ENCODE measurements at places on chromosomes 4 and X.

- DNase-seq: no peak
Measured at GRCh38 chrX:53357799-53358530, 64.5 kb downstream of the SMC1A start.

- DNase-seq: no peak
Measured at GRCh38 chr4:96407738-96408463, 568.0 kb downstream of the PDHA2 start.

- no peak for DNase-seq
Measured at GRCh38 chr4:159922119-159922518, 819.2 kb downstream of the RAPGEF2 start.

GRCh38 chr4:4659871-4660651 is 118.2 kb upstream of the STX18 start:
- DNase-seq: no peak

DNA sequence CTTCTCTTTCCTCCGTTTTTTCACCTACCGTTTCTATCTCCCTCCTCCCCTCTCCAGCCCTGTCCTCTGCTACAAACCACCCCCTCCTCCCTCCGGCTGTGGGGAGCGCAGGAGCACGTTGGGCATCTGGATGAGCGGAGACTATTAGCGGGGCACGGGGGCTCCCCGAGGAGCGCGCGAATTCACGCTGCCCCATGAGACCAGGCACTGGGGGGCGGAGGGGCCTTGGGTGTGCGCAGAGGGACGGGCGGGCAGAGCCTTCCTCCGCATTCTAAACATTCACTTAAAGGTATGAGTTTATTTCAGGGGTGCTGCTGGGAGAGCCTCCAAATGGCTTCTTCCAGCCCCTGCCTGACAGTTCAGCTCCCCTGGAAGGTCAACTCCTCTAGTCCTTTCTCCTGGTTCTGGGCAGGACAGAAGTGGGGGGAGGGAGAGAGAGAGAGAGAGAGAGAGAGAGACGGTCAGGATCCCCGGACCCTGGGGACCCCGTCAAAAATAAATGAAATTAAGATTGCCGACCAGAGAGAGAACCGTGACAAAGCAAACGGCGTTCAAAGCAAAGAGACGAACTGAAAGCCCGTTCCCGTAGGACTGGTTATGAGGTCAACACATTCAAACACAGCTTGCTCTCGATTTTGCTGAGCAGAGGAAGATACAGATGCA is 5.0 kb downstream of the SHOX start:
- DNase-seq: no peak

GRCh38 chr4:27692158-27692557 is 831.5 kb downstream of the STIM2 start:
- no peak for DNase-seq

- no peak for DNase-seq
Measured at GRCh38 chr4:136699905-136700304, 832.4 kb downstream of the PCDH18 start.

GRCh38 chr4:169810325-169811323 is 52.9 kb upstream of the HPF1 start:
- peak; percentile 20 for DNase-seq

- no peak for DNase-seq
Measured at GRCh38 chrX:2346158-2346557, 154.6 kb downstream of the DHRSX start.

DNA sequence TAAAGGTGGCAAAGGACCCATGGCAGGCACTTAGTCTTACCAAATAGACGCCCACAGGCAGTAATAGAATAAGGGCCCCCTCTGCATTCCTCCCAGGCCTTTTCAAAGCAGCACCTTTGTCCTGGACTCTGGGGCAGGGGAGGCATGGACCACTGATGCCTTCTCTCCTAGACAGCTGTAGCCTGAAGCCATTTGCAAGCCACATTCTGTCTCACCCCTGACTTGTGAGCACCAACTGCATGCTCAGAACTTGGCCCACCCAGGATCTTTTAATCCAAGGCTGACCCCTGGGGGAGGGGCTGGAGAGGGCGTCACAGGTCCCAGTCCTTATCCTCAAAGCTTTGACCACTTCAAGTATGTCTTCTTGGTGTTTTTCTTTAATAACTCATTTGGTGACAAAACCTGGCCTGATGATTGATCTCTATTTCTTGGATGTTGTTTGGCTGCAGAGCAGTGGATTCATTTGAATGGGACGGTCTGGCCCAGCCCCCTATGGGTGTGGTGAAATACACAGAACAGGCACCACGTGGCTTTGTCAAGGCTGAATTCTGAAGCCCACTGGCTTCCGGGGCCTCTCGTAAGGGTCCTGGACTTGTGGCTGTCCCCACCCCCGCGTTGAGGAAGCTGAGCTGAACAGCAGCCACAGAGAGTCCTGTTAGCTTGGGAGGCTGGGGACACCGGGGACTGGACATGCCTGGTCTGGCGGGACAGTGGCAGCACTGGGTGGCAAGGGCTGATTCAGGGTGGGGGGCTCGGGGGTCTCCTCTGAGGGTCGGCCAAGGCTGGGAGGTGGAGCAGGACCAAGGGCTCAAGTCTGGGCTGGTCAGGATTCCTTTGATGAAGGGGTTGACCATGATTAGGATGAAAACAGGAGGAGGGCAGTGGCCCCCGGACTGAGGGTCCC is 36.6 kb downstream of the ADRA2C start:
- no peak for DNase-seq

DNA sequence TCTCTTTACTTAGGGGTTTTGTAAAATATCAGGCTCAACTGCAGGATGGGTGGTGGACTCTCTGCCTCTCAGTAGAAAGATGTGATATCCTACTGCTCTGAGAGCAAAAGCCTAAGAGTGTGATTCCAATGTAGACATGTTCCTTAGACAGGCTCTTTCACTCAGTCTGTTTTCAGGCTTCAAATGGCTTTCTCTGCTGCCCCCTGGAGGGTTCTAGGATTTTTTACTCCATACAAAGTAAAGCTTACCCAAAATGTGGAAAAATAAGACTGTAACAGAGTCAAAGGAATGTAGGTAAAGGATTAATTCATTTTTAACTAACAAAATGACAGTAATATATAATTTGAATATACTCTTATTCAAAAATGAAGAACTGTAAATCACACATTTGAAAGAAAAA is 32.1 kb downstream of the ZGRF1 start:
- no peak for DNase-seq

DNA sequence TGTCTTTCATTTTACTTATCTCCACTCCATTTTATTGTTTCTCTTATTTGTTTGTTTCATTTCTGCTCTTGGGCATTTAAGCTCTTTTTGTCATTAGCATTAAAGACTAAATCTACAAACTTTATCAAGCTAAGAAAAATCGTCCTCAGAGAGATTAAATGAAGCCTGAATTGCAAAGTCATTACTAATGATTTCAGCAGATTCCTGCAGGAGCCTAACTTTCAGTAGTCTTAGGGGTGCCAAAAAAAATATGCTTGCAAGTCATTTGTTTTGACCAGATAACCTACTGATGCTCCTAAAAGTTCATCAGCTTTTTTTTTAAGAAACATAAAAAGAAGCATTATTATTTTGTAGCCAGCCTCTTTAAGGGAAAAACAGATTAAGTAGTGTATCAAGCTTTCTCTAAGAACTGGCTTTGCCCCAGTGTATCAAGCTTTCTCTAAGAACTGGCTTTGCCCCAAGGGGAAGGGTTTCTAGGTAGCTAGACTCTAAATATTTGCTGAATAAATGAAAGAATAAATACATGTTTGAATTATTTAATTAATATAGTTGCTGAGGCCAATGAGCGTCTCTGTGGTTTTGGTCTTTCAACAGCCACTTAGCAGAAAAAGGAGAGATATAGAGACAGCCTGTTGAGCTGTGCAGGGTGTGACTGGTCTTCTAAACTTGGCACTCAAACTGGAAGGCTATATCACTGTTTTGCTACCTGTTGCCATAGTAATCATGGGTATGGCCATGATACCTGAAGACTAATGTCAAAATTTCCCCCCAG is 174.2 kb downstream of the BTC start:
- no peak for DNase-seq

DNA sequence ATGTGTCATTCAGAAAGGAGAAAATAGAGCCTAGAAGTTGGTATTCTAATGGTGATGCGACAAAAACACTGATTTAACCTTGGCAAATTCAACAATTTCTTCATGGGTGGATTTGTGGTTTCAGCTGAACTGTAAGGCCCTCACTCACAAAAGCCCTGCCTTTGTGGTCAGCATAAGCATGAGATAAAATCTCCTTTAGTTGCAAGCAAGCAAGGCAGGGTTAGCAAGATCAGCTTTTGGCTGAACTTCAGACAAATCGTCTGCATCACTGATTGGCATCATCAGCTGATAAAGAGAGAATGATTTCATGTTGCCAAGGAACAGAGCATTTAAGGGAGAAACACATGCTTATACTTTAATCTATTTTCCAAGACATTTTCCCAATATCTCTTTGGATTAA is 2582.2 kb downstream of the PCDH7 start:
- DNase-seq: no peak

DNA sequence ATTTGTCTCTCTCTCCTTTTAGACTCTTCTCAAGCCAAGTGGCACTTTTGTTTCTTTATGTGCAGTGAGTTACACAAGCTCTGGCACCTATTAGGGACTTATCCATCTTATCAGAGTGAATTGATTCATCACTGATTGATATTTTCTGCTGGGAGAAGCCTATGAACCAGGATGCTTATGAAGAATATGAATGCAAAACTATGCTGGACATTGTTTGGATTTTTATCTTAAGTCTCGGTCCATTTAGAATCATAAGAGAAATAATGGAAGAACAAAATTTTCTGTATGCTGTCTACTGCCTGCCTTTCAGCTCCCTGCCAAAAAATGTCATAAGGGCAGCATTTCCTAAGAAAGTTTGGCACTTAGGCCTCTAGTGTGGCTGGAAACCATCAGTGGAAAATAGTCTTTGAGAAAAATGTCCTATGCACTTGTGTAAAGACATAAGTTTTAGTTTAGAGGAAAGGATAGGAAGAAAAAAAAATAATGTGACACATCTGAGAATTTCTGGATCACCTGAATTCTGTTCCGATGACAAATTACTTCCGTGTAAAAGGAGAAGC is 365.7 kb upstream of the MAD2L1 start:
- DNase-seq: no peak

- peak; percentile 21 for DNase-seq
Measured at GRCh38 chr4:133146574-133147241, 2.4 kb upstream of the PCDH10 start.

DNA sequence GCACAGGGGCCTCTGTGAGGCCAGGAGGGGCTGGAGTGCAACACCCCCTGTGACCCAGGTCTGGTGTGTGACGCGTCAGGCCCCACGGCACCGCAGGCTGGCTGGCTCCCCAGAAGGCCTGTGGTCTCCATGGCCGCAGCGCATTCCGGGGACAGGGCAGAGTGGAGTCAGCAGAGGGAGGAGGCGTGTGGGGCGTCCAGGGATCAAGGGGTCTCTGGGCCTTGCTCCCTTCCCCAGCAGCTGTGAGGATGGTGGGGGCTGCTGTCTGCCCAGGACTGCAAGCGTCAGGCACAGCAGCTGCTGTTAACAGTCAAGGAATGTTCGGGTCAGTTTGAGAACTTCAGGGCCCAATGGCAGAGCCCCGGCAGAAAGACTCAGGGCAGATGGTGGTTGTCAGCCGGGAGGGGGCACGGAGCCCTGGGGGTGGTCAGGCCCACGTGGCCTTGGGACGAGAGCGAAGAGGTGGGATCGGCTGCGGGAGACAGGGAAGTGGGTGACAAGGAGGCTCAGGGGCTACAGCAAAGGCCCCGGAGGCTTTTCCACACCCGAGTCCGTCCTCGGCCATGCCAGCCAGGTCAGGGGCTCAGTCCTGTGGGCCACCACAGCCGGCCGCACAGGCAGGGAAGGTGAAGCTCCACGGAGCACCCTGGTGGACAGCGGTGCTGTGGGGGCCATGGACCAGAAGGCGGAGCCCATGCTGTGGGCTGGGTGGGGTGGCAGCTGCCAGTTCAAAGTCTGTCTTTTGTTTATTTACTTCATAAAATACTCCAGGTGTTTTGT is 18.3 kb downstream of the PCGF3 start:
- no peak for DNase-seq

GRCh38 chr4:82984459-82984858 is 26.2 kb downstream of the LIN54 start:
- no peak for DNase-seq

DNA sequence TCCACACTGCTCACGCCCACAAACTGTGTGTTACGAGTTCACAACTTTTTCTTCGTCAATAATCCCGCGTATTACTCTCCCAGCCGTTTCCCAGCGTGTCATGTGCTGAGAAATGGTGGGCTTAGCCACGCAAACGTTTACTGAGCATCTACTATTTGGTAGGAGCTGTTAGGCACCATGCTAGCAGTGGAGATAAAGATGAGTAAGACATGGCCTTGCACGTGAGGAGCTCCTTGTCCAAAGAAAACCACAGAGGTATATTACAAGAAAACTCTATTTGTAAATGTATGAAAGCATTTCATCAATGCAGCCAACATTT is 821 bp upstream of the TMEM128 start:
- no peak for DNase-seq

DNA sequence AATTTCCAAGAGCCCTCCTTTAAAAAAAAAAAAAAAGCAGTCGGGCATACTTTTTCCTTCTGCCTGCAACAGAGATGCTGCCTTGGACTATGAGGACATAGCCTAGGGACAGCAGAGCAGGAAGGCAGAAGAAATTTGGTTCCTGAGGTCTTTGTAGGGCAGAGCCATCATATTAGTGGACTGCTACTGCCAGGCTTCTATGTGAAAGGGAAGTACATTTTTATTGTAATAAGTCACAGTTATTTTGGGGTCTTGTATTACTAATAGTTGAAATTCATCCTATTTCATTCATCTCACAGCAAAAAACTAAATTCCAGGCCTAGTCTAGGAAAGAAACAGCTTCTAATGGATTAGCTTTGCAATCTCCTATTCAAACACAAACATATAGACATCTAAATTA is 211.2 kb downstream of the NSUN7 start:
- DNase-seq: no peak

GRCh38 chrX:96703816-96704215 is 19.2 kb downstream of the DIAPH2 start:
- no peak for DNase-seq

DNA sequence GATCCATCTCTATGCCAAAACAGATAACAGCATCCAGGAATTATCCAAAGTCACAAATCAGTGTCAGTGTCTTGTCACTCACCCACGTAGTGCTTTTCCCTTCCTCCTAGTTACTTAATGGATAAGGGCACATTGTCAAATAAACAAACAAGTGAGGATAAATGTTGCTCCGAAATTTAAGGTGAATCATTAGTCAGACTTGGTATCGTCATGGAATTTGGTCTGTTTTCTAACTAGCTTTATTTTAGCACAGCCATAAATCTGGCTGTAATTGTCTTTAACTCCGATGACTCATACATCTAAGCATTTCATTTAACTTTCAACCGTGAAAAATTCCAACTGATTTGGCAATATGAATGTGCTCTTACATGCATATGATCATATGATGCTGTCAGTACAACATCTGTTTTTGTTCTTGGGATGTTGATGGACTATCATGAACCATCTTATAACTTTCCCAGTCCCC is 83.3 kb downstream of the SNCA start:
- no peak for DNase-seq

- no peak for DNase-seq
Measured at GRCh38 chr4:7135389-7135746, 57.0 kb upstream of the SORCS2 start.
